ENCODE measurements at places on chromosomes 6 and 20. TPM values are rescaled to one million over a fixed set of nuclear protein-coding genes. Genes with fewer than 3 reads are reported as not detected.

DNA sequence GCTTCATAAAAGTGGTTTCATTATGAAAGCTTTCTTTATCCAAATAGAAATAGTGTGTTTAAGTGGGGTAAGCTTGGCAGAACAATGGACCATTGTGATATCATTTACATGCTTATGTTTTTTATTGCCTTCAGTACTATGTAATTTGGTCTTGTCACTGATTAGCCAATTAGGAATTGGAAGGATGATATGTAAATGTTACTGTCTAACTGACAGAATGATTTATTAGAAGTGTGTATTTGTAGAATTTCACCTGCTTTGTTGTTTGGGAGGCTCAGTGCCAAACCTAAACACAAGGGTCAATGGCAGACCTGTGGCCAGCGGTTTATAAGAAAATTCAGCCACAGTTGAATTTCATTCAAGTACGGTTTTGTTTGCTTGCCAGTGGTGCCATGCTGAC is 39.0 kb downstream of the AIG1 start:
- no peak for DNase-seq

DNA sequence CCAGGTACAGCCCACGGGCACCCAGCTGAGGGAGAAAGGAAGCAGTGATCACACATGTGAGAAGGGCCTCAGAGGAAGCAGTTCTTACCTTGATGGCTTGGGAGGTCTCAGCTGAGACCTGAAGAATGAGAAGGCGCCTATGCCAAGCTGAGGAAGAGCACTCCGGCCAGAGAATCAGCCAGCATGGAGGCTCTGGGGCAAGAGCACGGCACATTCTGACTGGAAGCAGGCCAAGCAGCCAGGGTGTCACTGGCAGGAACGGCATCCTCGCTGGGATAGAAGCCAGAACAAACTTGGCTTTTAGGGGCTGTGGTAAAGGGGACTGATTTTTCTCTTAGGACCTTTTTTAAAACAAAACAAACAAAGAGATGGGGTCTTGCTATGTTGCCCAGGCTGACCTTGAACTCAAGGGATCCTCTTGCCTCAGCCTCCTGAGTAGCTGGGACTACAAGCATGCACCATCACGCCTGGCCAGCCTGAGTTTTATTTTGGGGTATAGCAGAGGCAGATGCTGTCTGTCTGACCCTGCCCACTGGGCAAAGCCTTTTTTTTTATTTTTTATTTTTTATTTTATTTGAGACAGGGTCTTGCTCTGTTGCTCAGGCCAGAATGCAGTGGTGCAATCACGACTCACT is 17.6 kb downstream of the GHRH start:
- DNase-seq, result no peak

GRCh38 chr20:17966432-17967310 is 1.9 kb downstream of the SNX5 start:
- no peak for DNase-seq

GRCh38 chr6:106739387-106739786 is 110.0 kb downstream of the QRSL1 start:
- no peak for DNase-seq

GRCh38 chr6:37238381-37238780 is 19.2 kb upstream of the TBC1D22B start:
- no peak for DNase-seq

DNA sequence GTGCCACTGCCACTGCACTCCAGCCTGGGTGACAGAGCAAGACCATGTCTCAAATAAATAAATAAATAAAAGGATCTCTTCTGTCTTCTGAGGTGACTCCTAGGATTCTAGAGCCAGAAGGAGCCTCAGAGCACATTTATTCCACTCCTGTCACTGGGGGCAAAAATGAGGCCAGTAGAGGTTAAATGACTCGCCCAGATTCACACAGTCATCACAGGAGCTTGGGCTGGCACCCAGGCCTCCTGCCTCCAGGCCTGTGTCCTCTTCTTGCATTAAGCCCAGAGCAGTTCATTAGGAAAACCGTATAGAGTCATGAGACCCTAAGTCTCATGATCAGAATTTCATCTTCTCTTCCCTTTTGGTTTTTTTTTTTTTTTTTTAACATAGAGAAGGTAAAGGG is 243.3 kb downstream of the NRN1 start:
- DNase-seq, result no peak

DNA sequence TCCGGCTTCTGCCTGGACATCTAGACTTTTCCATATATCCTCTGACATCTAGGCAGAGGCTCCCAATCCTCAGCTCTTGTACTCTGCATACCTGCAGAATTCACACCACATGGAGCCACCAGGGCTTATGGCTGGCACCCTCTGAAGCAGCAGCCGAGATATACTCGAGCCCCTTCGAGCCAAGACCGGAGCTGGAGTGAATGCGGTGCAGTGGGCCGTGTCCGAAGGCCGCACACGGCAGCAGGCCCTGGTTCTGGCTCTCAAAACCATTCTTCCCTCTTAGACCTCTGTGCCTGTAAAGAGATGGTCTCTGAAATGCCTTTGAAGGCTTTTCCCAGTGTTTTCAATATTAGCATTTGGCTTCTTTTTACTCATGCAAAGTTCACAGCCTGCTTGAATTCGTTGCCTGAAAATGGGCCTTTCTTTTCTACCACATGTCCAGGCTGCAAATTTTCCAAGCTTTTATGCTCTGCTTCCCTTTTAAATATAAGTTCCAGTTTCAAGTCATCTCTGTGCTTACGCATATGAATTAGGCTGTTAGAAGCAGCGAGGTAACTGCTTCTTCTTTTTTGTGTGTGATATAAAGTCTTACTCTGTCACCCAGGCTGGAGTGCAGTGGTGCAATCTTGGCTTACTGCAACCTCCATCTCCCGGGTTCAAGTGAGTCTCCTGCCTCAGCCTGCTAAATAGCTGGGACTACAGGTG is 3.8 kb upstream of the SIRPB1 start:
- no peak for DNase-seq

- DNase-seq, result no peak
These were observed 4.3 kb downstream of the VSX1 start for GRCh38 chr20:25077610-25078169.

DNA sequence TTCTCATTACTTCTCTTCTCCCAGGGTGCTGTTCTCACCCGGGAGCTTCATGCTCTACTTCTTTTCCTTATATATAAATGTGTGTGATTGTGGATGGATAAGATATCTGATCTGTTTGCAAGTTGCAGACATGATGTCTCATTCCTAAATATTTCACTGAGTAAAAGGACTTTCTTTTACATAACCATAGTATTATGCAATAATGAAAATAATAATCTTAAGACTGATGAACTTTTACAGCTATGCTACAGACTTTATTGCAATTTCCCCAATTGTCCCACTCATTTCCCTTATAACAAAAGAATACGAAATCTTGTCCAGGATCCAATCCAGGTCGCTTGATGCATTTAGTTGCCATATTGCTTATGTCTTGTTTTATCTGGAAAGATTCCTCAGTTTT is 284.5 kb upstream of the JAG1 start:
- no peak for DNase-seq

DNA sequence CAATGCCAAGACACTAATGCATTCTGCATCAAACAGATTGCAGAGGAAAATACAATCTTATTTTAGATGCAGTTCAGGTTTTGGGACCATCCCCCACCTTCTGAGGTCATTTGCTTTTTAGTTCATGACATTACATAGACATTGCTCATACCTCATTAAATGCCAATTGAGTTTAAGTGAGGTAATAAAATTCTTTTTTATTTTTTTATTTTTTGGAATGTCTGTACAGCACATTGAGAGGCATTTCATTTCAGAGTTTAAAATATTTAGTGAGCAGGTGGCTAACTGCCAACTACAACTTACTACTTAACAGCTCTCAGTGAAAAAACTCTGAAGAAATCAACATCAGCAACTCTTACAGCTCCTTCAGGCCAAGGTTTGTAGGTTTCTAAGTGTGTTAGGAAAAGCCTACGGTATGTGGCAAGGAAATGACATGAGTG is 482.2 kb upstream of the RNF217 start:
- DNase-seq, result no peak

DNA sequence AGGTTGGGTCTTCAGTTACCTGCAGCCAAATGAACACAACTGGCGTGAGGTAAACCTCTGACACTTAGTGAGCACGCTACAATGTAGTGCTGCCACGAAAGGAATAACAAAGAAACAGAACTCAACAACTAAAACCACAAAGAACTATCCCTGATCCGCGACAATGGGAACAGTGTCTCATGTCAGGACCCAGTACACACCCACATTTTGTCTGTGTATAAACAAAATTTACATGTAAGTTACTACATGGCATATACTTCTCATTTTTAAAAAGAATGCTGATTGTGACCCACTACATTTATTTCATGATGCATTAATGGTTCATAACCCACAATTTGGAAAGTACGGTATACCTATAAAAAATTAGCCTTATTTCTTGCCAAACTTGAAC is 14.1 kb downstream of the FKBP1A start:
- no peak for DNase-seq

- no peak for DNase-seq
These were observed 100.4 kb downstream of the MYO6 start for GRCh38 chr6:75849329-75850025.

DNA sequence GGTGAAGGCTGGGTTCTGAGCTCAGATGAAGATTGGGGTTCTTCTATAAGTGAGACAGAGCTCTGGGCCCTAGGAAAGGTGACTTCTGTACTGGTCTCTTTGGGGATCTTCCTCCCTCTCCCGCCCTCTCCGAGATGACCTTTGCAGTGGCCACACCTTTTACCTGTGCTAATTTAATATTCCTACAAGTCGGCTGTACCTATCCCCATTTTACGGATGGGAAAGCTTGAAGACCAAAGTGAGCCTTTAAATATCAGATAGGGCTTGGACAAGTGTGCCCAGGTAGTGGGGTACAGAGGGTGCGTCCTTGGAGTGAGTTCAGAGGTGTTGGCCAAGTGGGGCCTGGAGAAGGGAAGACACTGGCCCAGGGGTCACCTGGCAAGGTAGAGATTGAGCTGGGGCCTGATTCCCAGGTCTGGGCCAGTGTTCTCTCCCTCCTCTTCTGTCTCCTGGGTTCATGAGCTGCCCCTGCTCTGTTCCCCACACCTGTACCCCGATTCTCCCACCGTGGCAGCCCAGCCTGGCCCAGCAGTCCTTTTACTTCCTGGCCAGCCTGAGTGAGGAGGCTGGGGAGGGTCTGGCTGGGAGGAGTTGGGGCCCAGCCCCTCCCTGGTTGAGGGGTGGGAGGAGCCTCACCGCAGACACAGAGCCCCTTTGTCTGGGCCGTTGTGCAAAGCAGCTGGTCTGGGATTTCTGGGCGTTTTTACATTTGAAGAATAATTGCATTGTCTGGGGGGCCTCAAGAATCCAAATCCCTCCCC is 152.1 kb upstream of the RNF24 start:
- DNase-seq, result no peak

DNA sequence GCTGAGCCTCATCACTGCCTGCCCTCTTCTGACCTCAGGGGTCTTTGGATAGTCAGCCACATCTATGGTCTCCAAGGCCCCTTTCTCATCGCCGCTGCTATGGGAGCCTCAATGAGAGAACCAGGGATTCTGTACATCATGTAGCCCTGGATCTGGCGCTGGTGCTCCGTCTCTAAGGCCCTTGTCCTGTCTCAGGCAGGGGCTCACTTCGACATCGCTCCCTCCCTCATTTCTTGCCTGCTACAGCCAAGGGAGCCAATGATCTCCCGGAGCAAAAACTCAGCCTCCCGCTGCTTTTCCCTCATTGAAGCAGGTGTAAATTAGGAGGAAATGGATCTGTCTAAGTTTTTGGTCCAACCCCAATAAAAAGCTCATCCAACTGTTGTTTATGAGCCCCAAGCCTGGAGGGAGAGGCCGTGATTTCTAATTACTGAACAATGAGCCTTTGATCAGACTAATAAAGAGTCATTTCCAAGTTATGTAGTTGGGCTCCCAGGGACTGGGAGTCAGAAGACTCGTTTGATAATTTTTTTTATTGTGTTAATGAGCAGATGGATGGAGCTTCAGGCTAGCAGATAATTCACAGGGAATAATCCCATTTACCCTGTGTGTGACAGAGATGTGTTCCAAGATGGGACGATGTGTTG is 30.9 kb downstream of the LBP start:
- DNase-seq, result no peak

DNA sequence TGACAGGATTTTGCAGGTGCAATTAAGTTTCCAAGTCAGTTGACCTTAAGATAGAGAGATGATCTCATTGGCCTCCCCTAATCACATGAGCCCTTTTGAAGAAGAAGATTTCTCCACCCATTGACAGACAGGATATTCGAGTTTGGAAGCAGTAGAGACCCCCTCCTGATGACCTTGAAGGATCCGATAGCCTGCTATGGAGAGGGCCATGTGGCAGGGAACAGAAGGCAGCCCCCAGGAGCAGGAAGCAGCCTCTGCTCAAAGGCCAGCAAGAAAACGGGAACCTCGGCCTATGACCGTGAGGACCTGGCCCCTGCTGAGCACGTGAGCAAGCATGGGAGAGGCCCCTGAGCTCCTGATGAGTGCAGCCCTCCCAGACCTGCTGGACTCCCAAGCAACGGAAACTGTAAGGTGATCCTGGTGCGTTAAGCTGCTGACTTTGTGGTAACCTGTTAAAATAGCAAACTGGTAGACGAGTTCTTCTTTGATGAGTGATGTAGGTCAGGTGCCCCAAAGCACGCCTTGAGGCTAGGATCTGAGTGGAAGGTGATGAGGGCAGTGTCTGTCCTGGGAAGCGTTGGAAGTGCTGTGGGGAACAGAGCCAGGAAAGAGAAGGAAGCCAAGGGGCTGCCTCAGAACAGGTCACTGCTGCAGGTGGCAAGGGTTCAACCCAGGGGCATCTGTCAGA is 18.5 kb upstream of the TUBB2A start:
- DNase-seq, result no peak

GRCh38 chr6:6924708-6925107 is 183.1 kb upstream of the RREB1 start:
- DNase-seq, result no peak

- DNase-seq, result no peak
These were observed 130.3 kb downstream of the HACE1 start for GRCh38 chr6:104729433-104729832.

DNA sequence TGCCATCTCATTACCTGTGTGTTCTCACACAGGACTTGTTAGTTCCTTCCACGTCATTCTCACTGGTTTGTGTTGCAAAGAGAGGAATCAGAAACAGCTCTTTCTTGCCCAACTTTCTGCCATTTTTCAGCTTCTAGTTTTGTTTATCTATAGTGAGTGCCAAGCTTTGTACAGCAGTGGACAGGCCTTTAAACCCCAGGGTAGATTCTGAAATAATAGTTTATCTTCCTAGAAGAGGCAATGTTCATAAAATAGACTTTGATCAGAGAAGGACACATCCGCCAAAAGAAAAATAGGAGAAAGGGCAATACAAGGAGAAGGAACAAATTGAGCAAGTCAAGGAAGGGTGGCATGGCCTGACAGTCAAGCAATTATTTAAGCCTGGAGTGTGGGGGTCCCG is 17.7 kb upstream of the TMEM30A start:
- DNase-seq, result no peak

Gene MYLK2
- total RNA-seq, result not detected

Gene SCUBE3
- not detected for total RNA-seq

Gene MAS1
- total RNA-seq, result not detected

Gene CST3
- total RNA-seq, result 7.8 TPM

Gene RIPOR2
- 511 TPM for total RNA-seq

Gene RSPO4
- 0.44 TPM for total RNA-seq

Gene SIRPB1
- 13.3 TPM for total RNA-seq

Gene RIMS1
- total RNA-seq, result not detected
